Activated CD8-positive, alpha-beta T cell treated with anti-CD3 and anti-CD28 coated beads for 36 hours (primary cell): ENCODE measurements at places on chromosomes 4 and X.

- DNase-seq: no peak
Observed at GRCh38 chr4:57234252-57234775, 124.1 kb upstream of the IGFBP7 start.

GRCh38 chrX:139187738-139188137, 342.8 kb upstream of the F9 start:
- no peak for DNase-seq

- no peak for DNase-seq
Observed at GRCh38 chr4:1179089-1179441, 6.7 kb upstream of the SPON2 start.

DNA sequence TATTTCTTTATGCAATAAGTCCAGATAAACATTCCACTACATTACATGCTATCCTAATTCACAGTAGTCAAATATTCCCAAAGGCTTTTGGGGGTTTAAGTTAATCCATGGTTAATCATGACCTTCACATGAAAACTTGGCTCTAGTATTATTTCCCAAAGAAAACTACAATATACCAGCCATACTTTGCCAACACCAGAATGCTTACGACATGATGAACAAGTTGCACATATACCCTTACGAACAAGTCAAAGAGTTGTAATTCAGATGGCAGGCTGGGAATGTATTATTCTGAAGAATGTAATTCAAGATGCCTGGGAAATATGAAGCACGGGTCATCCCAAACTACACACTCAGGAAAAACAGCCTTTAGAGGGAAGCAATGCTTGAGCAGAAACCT, 499.6 kb downstream of the PPARGC1A start:
- DNase-seq: no peak

- DNase-seq: no peak
Observed at GRCh38 chrX:34437586-34437985, 219.5 kb downstream of the TMEM47 start.

- DNase-seq: no peak
Observed at GRCh38 chr4:37653601-37654000, 32.6 kb downstream of the RELL1 start.

GRCh38 chr4:85170241-85170640, 203.8 kb upstream of the WDFY3 start:
- no peak for DNase-seq

DNA sequence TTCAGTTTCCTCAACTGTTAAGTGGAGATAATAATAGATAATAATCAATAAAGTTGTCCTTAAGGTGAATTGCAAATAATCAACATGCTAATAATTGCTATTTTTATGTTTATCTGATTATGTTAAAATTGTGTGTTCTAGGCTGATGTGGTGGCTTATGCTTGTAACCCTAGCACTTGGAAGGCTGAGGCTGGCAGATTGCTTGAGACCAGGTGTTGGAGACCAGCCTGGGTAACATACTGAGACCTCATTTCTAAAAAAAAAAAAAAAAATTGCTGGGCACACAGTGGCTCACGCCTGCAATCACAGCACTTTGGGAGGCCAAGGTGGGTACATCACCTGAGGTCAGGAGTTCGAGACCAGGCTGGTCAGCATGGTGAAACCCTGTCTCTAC, 175.2 kb downstream of the GC start:
- no peak for DNase-seq

DNA sequence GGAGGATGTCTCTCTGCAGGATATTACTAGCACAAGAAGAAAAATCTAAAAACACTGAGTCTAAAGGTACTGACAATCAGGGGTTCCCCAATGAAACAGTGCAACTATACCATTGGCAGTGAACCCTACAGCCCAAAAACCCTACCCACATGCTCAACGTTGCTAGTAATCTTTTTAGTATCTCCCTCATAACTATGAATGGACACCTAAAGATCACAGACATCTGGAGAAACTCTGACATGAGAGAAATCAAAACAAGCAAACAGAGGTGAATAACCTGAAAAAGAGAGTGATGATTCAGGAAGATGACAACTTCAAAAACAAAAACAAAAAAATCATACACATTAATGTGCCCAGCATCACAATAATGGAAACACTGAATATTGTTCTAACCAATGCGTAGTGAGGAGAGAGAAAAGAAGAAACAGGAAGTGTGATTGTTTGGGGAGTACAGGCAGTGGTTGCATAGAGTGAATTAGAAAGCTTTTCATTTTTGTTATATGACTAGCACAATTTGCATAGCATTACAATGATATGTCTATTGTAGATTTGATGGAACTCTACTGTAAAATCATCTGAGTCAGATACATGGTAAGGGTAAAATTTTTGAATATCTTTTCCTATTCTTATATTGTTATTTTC, 78.9 kb upstream of the FMR1 start:
- no peak for DNase-seq
